ENCODE measurements at places on chromosomes 1 and 21.

DNA sequence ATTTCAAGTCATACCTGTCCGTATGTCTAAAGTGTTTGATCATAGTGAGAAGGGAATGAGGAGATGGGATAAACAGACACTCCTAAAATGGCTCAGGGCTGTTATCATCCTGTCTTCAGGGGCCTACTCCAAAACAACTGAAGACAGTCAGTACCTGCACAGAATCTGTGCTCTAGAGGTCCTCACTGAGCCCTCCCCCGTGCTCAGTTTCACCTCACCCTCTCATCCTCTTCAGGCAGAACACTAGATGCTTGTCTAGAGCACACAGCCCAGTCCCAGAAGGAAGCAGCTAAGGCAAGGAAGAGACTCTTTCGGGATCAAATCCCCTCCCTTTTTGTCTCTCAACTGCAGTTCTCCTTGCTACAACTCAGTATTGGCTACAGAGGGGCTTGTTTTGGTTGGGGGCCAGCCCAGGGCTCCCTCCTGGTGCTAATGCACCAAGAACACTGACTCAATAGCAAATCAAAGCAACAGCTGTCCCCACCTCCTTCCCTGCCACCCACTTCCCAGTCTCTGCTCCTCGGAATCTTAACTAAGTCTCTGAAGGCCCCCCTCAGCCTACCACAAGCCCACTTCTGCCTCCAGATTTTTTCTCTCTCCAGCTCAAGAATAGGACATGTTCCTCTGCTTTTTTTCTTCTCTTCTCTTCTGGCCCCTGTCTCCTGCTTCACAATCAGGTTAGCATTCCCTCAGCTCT lies 10.1 kb downstream of the CADM3 start:
- DNase-seq = no peak

GRCh38 chr1:168210312-168210711 lies 15.5 kb upstream of the SFT2D2 start:
- no peak for DNase-seq

- no peak for DNase-seq
These were observed 14.4 kb downstream of the ANP32E start for GRCh38 chr1:150221552-150221951.

- no peak for DNase-seq
These were observed 68.3 kb upstream of the LAX1 start for GRCh38 chr1:203696673-203697072.

DNA sequence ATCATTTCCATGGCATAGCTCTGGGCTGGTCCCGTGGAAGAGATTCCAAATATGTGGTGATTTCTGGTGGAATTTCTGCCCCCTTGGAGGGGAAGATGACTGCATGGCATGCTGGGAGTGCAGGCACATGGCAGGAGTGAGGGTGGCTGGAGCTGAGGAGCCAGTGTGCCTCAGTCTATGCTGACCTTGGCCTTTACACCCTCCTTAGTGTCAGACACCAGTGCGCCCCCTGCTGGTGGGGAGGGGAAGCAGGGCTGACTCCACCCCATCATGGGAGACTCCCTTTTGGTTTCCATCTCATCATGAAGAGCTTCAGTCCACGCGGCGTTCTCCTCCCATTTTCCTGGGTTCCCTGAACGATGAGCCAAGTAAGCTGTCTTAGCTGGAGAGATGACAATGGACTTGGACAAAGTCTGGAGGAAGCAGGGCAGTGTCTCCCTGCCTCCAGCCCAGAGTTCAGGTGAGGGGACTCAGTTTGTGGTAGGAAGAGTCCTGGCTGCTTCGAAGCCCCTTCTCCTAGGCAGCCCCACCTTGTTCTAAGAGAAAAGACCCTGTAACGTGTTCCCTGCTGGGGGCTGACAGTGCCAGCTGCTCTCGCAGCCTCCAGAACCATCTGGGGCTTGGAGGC lies 10.3 kb downstream of the ALX3 start:
- no peak for DNase-seq

- no peak for DNase-seq
These were observed 19.1 kb upstream of the LAMC1 start for GRCh38 chr1:183004141-183004540.

Data from Right ventricle myocardium inferior (tissue), 1 donor.